ENCODE measurements at places on chromosomes 1 and 21.

DNA sequence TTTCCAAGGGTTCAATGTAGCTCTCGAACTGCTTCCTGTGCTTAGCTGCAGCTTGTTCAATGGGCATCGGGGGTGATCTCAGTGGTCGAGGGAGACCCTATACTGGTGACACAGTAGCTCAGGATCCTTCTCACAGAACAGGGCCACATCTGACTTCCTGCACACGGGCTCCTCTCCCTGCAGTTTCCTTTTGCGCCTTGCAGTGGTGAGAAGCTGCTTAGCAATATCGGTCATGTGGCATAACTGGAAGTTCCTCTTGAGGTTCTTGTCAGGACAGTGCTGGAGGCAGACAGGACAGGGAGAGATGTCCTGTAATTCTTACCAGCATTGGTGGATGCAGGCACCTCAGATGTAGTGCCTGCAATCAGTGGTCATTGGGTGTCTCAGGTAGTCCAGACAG is 140.5 kb upstream of the MAP1LC3C start:
- no peak for DNase-seq

DNA sequence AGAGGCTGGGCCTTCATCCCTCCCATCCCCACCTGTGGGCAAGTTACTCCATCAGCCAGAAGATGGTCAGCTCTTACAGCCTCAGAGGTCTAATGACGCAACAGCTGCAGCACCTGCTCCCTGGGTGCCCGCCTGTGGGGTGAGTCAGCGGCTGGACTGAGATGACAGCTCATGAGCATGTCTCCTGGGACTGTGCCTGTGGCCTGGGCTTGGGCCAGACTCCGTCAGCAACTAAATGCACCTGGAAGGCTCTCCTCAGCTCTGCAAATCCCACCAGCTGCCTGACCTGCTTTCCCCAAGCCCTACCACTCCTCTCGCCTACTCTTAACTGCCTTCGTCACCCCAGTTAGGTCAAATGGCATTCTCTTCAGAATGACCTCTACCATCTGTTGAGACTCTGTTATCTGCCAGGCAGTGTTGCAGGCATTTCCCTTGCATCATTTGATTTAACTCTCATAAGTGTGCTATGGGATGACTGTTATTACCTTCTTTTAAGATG is 47.7 kb downstream of the ETS2 start:
- peak; percentile 90 for DNase-seq

DNA sequence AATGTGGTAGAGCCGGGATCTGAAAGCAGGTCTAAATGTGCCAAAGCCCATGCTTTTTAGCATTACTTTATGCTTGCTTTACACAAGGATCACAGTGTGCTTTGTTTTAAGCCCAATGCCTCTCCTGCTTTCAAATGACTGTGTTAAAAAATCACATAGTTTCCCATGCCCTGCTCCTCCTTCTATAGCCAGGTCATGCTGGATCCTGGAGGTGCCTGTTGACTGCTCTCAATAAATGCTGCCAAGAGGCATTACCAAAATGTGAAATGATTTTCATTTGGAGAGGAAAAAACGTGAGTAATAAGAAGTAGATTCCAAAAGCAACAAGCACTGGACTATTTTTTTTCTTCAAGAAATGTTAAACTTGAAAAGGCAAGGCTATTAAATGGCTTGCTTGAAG is 420.7 kb upstream of the USP24 start:
- no peak for DNase-seq

DNA sequence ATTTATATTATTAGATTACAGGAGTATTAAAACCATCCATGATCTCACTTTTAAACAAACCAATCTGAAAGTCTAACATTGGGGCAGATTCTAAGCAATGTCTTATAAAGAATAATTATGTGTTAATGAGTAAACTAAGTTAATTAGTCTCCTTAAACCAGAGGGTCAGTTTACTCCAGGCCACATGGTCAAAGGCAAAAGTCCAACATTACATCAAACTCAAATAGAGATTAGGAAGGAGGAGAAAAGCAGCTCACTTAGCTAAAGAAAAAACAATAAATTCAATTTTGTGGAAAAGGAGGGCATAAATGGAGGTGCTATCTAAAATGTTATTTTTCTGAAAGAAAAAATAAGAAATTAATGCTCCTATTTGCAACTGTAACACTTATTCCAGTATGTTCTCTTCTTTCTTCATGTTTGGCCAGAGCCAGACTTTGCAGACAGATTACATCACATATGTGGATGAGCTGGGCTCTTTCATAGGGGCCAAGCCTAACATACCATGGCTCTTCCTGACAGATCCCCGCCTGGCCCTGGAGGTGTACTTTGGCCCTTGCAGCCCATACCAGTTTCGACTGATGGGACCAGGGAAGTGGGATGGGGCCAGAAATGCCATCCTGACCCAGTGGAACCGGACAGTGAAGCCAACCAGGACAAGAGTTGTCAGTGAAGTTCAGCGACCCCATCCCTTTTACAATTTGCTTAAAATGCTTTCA is 24.3 kb upstream of the FMO2 start:
- DNase-seq, result no peak

DNA sequence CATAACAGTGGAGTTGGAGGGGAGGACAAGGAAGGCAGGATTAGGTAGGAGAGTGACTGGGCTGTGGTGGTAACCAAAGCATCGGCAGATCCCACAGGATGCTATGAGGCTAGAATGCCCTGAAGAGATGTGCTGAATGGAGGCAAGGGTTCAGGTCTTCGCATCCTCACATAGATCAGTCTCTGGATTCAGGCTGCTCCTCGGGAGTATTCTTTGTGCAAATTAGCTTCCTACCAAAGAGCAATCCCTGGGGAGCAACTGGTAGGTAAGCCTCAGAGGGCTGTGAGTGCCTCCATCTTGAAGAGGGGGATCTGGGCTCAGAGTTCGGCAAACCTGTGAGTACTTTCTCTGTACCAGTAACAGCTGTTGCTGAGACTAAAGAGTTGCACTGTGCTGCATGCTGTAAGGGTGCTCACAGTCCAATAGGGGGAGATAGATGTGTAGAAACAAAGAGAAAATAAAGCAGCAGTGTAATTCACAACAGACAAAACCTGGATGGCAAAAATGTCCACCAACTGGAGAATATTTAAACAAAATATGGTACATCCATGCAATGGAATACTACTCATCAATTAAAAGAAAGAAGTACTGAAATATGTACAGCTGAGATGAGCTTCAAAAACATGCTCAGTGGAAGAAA is 322.4 kb upstream of the DEPDC1 start:
- DNase-seq, result no peak

- DNase-seq, result no peak
These were observed 186.1 kb downstream of the NTNG1 start for GRCh38 chr1:107326824-107327445.

DNA sequence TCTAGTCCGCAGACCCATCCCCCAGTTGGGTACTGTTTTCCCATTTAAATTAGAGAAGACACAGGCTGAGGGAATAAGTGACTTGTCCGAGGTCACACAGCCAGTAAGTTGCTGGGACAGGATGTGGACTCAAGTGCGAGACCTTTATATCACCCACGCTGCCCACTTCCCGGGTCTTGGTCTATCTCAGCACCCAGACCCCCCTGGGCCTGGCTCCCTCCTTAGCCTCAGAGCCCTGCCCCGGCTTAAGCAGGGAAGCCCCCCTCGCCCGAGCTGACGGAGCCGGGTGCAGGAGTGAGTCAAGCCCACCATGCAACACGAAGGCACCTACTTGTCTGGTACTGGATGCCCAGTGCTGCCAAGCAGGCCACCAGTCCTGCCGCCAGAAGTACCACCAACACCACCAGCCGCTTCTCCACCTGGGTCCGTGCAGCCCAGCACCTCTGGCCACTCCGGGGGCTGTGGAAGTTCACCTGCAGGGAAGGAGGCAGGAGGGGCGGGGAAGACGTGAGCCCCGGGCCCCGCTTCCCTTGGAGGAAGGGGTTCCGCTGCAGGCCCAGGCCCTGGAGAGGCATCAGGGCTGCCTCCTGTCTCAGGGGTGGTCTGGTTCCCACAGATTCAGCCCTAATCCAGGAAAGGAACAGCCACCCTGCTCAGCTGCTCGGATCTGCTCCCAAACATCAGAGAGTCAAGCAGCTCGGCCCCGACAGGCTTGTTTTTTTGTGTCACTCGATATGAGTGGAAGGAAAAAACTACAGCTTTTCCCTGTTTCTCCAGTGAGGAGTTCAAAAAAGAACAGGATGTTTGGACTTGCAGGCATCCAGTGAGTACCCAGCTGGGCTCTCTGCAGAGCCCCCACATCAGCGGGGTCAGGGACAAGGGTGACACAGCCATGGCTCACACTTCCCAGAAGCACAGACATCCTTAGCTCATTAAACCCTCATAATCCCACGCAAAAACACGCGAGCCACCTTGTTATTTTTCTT is 11.1 kb downstream of the ECE1 start:
- no peak for DNase-seq

DNA sequence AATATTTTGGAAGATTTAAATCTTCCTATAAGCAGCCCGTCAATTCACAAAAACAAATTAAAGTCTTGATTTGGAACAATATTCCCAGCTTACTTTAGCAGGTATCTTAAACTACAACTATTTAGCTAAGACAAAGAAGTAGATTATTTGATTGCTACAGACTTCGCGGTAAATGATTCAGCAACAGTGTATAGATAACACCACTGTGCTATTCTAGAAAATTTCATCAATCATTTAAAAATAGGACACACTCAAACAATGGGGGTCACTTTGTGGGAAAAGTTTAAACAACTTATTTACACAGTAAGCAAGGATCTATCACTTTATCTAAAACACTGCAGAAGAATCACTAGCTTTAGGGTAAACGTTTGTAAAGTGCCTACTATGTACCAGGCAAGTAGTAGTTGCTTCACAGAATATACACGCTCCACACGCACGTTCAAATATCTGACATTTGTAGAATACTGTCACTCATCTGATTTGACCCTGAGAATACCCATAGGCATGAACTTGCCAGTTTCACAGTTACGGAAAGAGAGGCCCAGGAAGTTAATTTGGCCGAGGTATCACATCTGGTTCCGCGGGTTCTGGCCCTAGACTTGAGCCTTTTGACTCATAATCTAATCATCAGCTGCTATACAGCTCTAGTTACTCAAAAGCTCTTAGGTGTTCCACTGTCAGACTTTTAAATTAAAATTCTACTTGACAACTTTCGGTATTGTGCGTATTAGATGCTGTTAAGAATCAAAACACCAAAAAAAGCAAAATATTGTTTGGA is 876 bp downstream of the DENND2C start:
- no peak for DNase-seq

DNA sequence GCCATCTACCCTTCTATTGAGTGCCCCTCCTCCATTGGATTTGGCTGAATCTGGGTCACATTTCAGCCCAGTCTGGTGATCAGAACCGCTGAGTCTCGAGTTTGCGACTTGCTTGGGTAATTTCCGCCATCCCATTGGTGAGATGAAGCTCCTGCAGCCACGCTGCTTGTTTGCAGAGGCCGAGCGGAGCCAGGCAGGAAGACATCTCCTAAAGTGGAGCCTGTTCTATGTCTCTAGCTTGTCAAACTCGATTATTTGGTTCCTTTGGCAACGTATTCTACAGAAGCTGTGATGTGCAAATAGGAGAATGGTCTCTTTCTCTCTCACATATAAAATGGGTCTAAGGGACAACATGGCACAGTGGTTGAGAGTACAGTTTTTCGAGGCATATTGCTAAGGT is 206.8 kb upstream of the PLXNA2 start:
- no peak for DNase-seq

DNA sequence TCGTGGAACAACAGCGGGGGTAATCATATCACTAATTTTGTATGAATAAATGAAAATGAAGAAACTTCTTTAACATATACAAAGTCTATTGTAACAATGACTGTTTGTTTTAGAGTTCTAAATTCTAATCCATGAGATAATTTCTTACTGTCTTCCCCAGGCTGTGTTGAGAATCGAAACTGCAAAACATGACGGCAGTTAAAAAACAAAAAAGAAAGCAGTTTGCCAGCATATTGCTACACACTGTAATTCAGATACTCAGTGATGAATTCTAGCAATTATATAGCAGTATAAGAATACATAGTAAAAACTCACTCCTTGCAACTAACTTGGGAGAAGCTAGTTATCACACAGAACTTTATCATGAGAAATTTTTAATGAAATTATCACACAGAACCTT is 22.1 kb downstream of the INSL5 start:
- no peak for DNase-seq

GRCh38 chr1:63662056-63662836 is 69.0 kb downstream of the PGM1 start:
- peak; percentile 56 for DNase-seq

GRCh38 chr1:59165353-59165752 is 131.5 kb upstream of the FGGY start:
- no peak for DNase-seq

DNA sequence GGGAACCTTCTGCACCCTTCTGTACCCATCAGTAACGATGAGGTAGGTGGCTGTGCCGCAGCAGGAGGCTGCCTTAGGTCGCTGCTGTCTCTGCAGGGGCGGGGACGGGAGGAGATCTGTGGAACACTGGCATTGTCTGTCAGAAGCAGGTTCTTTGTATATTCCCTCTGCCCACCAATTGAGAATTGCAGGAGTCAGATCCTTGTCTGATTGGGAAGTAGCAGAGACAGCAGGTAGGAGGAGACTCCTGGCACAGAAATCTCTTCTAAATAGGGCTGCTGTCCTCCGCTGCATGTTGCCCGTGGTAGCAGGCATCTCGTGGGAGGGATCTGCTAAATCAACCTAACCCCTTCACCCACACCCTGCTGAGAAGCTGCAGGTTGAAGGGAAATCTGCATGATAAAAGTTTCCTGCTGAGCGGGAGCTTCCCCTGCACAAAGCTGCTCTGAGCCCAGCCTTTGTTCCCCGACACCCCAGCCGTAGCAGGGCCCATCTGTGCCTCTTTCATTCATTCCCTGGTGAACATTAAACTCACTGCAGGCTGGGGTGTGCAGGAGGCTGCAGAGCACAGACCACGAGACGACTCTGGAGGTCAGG is 15.9 kb downstream of the SARS1 start:
- no peak for DNase-seq

- peak; percentile 87 for DNase-seq
These were observed 15.2 kb upstream of the ZNF692 start for GRCh38 chr1:248873993-248874533.

GRCh38 chr1:22416555-22417454 is 34.8 kb upstream of the ZBTB40 start:
- peak; percentile 55 for DNase-seq

- DNase-seq, result no peak
These were observed 1.7 kb upstream of the EPS15 start for GRCh38 chr1:51520700-51521248.

DNA sequence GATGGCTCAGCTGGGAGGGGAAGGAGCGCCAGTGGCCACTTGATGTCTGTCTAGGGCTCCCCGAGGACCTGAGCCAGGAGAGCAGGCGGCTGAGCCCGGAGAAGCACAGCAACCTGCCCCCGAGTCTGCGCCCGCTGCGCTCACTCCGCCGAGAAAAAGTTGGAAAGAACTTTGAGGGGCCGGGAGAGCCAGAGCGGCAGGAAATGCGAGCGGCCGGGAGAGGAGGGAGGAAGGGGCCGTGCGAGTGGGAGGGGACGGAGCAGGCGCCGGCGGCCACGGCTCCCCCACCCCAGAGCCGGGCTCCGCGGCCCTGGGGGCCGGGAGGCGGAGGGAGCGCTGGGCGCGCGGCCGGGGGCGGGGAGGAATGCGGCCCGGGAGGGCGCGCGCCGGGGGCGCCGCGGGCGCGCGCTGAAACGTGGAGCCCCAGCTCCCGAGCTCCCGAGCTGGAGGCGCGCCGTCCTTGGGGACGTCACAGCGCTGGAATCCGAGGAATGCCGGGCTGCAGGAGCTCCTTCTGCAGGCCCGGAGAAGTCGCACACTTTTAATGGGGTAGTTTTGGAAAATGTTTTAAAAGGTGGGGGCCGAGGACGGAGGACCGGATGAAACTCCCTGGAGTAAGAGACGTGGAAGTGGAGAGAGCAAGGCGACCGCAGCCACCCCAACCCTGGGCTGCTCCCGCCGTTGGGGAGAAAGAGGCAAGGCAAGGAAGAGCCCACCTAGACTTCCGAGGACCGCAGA is at the start of gene PTPN14:
Gene PTPN14, minus strand, starts transcription at position 167 of the 738 bp plus-strand sequence. CDS start 86,799 bp downstream, outside the sequence.
- peak; percentile 94 for DNase-seq

- no peak for DNase-seq
These were observed 19.0 kb downstream of the MFN2 start for GRCh38 chr1:11999236-11999635.

Measured in psoas muscle (tissue), 8 donors.